ENCODE measurements at places on chromosomes 13 and 19.

DNA sequence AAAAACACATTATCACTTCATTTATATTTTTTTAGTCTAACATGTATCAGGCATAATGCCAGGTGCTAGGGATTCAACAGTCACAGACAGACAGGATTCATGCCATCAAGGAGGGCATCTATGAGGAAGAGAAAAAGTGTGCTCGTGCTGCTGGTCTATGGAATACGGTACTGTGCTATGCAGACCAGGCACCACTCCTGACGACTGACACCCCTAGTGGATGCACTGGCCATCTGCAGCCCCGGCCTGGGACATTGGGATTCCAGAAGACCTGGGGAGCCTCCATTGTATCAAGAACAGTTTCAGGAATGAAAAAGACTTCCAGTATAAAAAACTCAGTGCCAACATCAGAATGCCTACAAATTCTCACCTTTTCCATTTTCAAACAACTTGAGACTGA lies 94.0 kb downstream of the KLF12 start:
- DNase-seq: no peak

DNA sequence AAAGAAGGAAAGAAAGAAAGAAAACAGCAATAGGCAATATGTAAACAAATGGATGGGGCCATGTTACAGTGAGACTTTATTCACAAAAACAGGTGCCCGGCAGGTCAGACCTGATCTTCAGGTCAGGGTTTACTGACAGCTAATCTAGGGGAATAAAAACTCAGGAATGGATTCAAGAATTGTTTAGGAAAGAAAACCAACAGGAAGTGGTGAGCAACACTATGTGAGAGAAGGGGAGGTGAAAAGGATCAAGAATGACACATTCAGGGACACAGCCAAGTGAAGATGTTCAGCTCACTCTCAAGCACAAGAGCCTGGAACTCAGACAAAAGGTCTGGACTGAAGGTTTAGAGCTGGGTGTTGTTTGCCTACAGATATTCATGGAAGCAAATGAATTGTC lies 244.5 kb downstream of the EFNB2 start:
- DNase-seq: no peak

GRCh38 chr13:38647312-38647711 lies 39.6 kb upstream of the FREM2 start:
- DNase-seq: no peak

DNA sequence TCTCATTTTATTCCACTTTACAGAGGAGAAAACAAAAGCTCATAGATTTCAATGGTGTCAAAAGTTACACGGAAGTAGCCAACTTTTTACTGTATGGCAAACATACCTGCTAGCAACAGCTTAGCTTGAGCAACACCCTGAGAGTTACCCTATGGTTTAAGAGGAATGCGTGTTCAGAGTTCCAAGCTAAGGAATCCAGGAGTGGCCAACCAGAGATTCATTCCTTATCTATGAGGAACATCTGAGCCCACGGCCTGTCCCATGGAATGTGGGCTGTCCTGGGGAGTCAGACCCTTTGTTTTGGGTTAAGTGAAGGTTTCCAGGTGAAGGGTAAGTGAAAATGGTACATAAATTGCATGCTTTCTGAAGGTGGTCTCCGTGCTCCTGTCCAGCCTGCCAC lies 67.5 kb downstream of the STARD13 start:
- DNase-seq: no peak

- no peak for DNase-seq
Measured at GRCh38 chr13:78998630-78999315, 339.8 kb upstream of the OBI1 start.

GRCh38 chr13:39692660-39693438 lies 37.4 kb downstream of the COG6 start:
- DNase-seq: no peak

DNA sequence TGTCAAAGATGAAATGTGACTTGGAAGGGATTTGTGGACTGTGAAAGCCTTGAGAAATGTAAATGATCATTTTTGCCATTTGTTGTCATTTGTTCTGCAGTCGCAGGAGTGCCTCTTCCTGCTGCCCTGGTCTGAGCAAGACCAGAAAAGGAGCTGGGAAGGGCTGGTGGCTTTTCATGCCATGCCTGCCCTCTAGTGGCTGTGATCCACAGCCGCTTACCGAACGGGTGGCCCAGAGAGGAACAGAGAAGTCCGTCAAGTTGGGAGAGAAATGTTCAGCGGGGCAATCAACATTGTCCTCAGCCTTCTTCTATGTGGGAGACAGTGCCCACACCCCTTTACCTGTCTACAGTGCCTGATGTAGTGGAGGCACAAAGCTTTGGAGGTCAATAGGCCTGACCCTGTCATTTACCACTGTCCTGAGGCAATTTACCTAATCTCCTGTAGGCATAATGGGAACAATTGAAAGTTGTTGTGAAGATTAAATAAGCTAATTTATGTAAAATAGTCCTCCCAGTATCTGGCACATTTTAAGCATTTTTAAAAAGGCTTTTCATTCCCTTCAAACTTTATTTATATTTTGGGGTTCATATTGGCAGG lies 224.5 kb downstream of the B3GLCT start:
- peak; percentile 13 for DNase-seq

DNA sequence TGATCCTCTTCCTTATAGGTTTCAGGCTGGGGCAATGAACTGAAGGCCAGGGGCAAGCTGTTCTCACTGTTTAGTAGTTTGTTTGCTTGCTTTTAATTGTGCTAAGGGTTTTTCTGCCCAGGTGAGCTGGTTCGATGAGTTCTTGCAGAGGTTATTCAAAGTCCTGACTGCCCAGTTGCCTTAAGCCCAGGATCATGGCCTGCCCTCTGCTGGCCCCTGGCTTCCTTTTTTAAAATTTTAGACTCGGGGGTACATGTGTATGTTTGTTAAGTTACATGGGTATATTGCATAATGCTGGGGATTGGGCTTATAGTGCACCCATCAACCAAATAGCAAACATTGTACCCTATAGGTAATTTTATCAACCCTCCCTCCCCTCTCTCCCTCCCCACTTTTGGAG lies 65.7 kb downstream of the ZNF536 start:
- no peak for DNase-seq

- no peak for DNase-seq
Measured at GRCh38 chr19:15072930-15073647, 8.9 kb upstream of the OR1I1 start.

DNA sequence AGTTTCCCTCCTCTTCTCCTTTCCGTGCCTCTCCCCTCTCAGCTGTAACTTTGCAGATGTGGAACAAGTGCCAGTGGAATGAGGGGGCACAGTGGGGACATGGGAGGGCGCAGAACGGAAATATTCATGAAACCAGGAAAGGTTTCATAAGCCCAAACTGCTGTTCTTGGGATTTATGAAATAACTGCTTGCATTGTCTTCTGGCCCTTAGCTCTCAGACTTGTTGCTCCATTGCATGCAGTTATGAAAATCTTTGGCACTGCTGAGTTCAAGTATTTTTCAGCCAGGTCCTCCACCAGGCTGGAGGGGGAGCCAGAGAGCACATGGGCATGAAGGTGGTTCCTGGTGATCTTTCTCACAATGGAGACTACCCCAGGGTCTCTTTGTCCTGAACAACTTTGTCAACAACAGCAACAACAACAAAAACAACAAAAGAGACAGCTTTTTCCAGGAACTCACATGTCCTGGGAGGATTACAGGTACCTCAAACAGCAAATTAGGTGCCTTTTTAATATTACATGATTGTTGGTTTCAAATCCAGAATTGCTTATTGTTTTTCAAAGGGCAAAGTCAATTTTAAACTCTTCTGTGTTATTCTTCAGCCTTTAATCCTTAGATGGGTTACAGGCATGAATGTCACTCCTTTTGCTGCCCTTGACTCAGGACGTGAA lies 1.5 kb downstream of the RGCC start:
- DNase-seq: no peak

- no peak for DNase-seq
Measured at GRCh38 chr13:114132419-114133121, at the start of gene RASA3. RASA3 (minus strand) TSS chr13:114132623; CDS start chr13:114132489, 134 bp downstream.

DNA sequence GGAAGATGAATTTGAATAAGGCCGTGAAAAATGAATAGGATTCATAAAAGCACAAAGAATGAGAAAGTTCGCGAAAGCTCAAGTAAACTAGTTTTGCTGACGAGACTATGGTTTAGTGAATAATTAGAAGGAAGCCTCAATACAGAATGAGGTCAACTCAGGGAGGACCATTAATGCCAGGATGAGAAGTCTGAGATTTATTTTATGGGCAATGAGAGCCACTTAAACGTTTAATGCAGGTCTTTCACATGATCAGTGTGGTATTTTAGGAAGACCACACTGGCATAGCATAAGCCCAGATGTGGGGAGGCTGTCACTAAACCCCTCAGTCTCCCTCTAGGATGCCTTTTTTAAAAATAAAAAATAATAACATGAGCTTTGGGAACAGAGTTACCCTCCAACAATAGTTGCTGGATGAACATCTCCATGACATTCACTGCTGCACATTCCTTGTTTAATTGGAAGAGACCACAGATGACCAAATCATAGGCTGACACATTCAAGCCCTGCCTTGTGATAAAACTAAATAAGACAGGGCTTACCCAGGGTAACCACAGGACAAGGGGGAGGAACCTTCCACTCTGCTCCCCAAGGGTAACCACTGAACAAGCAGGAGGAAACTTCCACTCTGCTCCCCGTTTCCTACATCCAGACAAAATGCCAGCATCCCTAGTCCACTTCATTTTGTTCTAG lies 43.6 kb upstream of the LSM14A start:
- DNase-seq: no peak

GRCh38 chr13:99506634-99507033 lies 5.4 kb downstream of the TM9SF2 start:
- DNase-seq: no peak

DNA sequence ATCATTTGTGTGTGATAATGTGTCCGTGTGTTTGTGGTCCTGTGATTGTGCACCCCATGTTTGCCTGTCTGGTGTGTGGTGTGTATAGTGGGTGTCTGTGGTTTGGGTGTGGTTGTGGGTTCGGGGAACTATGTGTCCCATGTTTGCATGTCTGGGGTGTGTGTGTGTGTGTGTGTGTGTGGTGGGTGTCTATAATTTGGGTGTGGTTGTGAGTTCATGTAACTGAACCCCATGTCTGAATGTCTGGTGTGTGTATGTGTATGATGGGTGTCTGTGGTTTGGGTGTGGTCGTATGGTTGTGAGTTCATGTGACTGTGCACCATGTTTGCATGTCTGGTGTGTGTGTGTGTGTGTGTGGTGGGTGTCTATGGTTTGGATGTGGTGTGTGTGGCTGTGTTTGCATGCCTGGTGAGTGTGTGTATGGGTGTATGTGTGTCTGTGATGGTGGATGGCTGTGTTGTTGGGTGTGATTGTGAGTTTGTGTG lies 11.1 kb upstream of the NFIX start:
- DNase-seq: no peak

- no peak for DNase-seq
Measured at GRCh38 chr13:73096638-73097037, 37.8 kb downstream of the KLF5 start.

DNA sequence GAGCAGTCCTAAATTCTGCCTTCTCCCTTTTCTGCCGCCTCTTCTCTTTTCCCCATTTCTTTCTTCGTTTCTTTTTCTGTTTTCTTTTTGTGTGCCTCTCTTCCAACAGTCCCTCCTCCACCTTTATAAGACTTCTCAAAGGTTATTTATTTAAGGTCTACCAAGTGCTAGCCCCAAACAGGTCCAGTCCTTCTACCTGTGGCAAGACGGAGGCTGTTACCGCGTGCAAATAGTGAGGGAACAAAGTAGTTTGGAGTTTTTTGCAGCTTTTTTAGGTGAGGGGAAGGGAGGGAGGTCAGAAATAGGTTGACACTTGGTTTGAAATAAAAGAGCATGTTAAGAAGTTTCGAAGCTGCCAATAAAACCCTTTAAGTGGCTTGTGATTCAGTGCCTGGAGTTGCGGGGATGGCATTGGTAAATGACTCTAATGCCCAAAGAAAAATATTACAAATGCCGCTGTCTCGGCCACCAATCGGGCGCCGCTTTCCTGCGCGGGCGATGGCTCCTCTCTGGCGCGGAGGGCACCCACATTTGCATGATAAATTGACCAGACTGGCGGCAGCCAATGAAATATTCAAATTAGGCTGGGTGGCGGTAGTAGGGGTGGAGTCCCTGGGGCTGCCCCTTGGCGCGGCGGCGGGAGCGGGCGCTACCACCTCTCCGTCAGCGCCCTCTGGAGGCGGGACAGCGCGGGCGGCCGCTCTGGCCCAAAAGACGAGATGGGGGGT lies 7.5 kb upstream of the TSHZ3 start:
- DNase-seq: no peak

DNA sequence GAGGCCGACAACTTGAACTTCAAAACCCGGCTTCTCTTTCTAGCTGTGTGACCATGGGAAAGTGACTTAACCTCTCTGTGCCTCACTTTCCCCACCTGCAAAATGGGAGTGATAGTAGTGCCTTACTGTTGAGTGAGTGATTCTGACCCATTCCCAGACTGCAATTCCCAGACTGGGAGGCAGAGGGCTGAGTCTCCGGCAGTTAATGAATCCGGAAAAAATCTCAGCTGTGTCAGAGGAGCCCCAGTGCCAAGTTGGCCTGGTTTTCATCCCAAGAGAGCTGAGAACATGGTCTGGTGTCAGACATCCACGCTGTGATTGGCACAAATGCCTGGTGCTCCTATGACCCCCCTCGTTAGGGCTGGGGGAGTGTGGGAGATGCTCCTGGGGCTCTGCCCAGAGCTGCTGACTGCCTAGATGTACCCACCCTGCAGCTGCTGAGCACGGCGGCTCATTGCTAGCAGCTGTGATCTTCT lies 50.0 kb downstream of the PIN1 start:
- DNase-seq: no peak

- DNase-seq: no peak
Measured at GRCh38 chr19:51466723-51467122, 8.5 kb upstream of the SIGLEC8 start.

- no peak for DNase-seq
Measured at GRCh38 chr13:23518231-23518630, 52.0 kb upstream of the TNFRSF19 start.

DNA sequence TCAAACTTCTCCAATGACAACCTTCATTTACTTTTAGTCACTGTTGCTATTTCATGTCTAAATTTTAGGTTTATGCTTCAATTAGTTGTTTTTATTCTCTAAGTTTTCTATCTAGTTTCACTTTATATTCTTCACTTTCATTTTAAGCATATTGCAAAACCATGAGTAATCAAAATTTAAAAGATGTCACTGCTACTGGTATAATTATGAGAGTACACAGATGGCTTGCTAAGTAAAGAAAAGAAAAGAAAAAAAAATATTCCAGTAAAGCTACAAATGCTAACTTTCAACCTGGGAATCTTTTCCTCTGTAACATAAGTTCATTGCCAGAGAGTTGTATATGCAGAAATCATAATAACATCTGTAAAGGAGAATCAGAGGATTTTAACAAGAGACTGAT lies 1624.7 kb downstream of the PCDH9 start:
- no peak for DNase-seq

GRCh38 chr13:94033830-94034642 lies 445.4 kb downstream of the DCT start:
- no peak for DNase-seq

DNA sequence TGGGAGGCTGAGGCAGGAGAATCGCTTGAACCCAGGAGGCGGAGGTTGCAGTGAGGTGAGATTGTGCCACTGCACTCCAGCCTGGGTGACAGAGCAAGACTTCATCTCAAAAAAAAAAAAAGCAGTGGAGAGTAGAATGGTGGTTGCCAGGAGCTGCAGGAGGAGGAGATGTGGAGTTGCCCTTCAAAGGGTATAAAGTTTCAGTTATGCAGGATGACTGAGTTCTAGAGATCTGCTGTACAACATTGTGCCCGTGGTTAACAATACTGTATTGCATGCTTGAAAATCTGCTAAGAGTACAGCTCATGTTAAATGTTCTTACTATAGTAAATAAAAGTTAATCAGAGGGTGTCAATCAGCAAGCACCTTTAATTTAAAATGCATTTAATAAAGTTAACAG lies 28.4 kb upstream of the LATS2 start:
- no peak for DNase-seq

Data from GM12878 (cell line).